Epithelial cell of prostate (primary cell): ENCODE measurements at places on chromosomes 11 and 22.
A peak's percentile ranks its signal among the peaks of the same experiment; 100 is the strongest.

DNA sequence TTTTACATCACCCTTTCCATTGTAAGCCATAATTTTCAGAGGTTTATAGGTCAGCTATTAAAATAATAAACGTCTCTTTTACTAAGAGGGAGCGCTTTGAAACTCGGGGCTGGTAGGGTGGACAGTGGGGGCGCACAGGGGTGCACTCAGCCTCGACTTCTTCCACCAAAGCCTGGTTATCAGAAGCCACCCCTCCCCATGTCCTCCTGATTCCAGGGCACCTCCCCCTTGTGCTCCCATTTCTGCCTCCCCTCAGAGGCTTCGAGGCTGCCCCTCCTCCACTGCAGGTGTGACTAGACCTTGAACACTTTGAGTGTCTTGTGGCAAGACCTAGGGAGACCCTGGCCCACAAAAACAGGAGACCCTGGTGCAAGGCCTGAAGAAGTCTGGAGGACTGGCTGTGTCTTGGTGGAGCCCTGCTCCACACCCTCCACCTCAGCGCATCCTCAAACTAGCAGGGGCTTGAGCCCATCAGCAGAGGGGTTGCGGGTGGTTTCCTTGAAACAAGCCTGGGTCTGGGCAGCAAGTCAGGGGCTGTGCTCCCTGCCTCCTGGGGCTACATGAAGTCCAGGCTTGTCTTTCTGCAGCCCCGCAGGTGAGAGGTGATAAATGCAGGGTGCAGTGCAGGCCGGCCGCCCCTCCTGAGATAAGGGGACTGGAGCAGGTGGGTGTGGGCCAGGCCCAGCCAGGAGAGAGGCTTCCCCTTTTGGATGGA lies 3.0 kb downstream of the CDKN1C start:
- DNase-seq, result no peak

DNA sequence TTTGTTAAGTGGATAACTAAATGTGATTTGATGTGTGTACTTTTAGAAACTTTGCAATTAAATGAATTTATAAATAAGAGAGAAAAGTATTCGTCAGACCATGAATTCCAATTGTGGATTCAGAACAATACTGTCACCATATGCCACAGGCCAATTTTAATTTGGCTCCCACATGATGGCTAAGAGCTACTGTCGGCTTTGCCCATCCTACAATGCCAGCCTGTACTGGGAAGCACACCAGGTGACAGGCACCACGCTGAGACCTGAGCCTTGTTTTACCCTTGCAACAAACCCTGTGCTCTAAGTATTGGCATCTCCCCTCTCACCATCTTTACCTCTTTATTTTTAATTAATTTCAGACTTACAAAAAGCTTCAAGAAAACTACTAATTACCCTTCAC lies 14.0 kb downstream of the RAB30 start:
- no peak for DNase-seq

DNA sequence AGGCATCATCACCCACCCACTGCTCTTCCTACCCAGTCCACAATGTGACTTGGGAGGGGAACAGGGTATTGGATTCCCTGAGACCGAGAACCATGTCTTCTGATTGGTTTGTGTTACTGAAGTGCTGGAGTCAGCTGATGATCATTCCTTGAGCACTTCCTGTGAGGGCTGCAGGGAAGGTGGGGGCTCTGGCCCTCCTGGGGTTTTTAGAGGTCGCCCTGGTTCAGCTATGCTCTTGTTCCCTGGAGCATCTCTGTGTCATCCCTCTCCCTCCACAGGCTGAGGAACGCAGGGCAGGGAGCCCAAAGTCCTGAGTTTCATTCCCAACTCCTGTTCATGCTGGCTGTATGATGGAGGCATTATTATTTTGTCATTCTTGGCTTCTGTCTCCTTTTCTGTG lies 6.7 kb downstream of the ZC3H7B start:
- DNase-seq, result no peak

DNA sequence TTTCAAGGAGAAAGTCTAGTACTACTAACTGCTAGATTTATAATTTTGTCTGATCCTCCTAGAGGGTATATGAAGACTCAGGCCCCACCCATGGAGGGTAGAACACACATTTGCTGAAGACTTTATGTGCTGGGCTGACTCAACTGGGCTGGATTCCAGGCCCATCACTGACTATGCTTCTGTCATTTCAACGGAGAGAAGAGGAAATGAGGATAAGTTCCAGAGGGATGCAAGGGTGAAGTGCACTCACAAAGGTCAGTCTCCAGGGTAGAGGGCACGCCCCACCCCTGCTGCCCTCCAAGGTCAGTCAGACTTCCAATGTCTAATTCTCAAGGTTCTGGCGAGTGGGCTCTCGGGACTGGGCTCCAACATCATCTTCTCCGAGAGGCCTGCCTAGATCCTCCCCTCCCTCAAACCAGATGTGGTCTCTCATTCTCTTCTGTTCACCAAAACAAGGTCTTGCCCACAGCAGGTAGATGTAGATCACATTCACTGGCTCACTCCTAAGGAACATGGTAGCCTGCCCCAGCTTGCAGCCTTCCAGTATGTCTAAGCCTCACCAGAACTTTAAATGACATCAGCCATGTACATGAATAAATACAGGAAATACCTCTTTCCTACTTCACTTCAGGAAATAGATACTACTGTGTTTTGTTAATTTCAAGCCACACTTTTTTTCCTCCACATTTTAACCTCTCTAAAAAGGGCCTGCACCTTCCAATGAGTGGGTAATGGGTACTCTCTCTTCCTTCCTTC lies 7.3 kb upstream of the C11orf86 start:
- peak; percentile 81 for DNase-seq

GRCh38 chr11:561148-562003 lies 606 bp downstream of the RASSF7 start:
- DNase-seq, result no peak

GRCh38 chr11:10376061-10376460 lies 71.2 kb downstream of the ADM start:
- no peak for DNase-seq

DNA sequence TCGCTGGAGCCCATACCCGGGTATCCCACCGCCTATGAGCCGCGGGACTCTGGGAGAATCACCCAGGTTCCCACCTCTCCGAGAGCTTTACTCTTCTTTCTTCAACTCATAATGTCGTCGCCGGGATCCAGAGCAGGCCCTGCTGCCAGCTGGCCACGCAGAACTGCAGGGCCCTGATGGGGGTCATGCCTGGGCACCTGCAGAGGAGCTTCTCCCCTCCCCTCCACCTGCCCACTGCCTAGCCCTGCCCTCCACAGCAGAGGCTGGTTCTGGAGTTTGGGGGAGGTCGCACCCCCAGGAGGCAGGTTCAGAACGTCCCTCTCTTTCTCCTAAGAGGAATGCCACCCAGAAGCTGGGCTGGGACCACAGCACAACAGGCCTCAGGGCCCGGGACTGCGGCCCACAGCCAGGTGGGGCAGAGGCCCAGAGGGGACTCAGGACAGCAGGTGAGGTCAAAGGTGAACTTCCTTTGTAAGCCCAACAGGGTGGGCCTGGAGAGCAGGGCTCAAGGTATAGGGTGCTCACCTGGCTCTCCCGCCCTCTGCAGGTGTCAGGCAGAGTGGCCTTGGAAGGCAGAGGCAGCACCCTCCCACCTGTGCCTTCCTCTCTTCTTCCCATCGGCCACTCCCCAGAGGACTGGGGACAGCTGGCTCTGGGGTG lies 1.9 kb downstream of the SLC25A45 start:
- no peak for DNase-seq

DNA sequence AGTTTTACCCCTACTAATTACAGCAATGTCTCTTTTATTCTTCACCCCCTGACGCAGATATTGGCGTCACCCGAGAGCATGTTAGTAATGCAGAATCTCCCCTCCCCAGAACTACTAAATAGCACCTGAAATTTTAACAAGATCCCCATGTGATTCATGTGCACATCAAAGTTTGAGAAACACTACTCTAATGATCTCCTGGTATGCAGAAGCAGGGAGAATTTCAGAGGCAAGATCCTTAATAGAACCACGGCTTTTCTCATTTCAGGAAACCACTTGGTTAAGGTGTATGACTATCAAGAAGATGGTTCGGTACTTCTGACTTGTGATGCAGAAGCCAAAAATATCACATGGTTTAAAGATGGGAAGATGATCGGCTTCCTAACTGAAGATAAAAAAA lies 5.3 kb downstream of the CD3G start:
- no peak for DNase-seq

- DNase-seq, result peak; percentile 14
Measured at GRCh38 chr11:46112961-46113607, 8.2 kb downstream of the PHF21A start.

- no peak for DNase-seq
Measured at GRCh38 chr11:73852049-73852448, 24.6 kb downstream of the COA4 start.

GRCh38 chr11:66956689-66957290 lies 1.4 kb downstream of the PC start:
- DNase-seq, result peak; percentile 39

DNA sequence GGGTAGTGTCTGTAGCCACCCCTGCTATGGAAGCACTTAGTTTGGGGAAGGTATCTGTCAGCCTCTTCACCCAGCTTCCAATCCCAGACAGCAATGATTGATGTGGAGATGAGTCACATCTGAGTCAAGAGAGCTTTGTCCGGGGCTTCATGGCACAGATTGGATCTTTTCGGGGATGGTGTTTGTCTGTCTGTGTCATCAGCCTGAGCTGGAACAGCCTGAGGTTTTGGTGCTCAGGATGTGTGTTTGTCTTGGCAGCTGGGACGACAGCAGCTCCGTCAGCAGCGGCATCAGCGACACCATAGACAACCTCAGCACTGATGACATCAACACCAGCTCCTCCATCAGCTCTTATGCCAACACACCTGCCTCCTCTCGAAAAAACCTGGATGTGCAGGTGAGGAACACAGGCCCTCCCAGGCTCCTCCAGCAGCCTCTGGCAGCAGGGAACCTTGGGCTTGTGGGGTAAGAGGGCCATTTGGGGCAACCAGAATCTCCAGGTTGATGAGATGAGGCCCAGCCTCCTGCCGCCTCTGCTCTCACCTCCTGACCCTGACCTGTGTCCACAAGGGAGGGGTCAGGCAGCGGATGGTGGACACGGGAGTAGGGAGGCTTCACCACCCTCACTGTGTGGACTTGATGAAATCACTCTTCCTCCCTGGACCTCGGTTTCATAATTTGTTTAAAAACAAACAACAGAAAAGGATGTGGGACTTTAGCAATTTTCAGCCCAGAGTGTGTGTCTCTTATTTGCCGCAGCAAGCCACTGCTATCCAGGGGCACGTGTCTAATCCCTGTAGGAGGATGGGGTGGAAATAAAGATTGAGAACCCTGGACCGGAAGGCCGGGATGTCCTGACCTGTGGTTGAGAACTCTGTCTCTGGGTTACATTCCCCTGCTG lies 124.3 kb downstream of the DBX1 start:
- DNase-seq, result peak; percentile 84

- no peak for DNase-seq
Measured at GRCh38 chr22:17767233-17768065, 6.8 kb downstream of the BID start.

DNA sequence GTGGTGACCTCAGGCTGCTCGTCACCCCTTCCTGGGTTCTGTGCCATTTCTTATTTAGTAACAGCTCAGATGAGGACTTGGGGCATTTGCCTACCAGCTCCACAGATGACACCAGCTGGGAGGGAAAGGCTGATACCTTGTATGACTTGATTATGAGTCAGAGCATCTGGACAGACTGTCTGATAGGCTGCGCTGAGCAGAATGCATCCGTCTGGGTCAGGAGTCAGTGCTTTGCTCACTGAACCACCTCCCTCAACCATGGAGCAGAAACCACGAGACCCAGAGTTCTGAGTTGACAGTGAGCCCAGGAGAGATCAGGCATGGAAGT lies 6.8 kb downstream of the ST14 start:
- DNase-seq, result peak; percentile 96

GRCh38 chr11:111814106-111814505 lies 47.9 kb upstream of the PPP2R1B start:
- DNase-seq, result no peak

DNA sequence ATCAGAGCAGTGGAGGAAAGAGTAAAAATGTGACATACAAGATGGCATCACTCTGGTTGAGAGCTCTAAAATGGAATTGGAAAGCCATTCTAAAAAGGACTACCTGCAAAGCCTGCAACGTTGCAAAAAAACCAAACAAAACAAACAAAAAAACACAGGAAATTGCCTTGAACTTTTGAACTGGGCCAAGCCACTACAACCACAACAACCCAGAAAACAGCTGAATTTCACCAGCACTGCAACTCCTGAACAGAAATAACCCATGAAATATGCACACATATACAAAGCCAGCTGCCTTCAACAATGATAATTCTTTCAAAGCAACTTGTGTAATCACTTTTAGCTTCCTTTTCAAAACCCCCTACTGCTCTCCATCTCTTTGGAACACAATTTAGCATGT lies 326.6 kb upstream of the LRRC4C start:
- DNase-seq, result no peak

DNA sequence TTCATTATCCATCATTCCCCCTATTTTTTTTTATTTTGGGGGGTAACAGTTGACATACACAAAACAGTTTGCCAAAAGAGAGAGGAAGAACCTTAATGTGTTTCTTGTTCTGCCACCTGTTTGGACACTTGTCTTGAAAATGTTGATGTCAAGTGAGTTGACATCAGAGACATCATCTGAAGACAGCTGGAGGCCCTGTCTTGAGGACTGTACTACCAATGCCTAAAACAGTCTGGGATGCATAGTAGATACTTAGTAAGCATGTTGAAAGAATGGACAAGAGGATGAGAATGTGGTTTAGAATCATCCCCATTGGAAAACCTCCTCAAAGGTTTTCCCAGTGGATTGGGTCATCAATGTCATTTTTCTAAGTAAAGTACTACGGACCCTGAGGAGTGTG lies 2.4 kb upstream of the ARHGEF12 start:
- no peak for DNase-seq

GRCh38 chr11:115712296-115712695 lies 208.1 kb upstream of the CADM1 start:
- no peak for DNase-seq

- DNase-seq, result no peak
Measured at GRCh38 chr11:134733646-134734045, 321.6 kb upstream of the B3GAT1 start.

- no peak for DNase-seq
Measured at GRCh38 chr22:50338860-50339462, 4.2 kb upstream of the PPP6R2 start.

GRCh38 chr11:64885367-64886286 lies 7.2 kb upstream of the EHD1 start:
- no peak for DNase-seq

GRCh38 chr11:76592961-76593360 lies 77.6 kb downstream of the LRRC32 start:
- peak; percentile 14 for DNase-seq

DNA sequence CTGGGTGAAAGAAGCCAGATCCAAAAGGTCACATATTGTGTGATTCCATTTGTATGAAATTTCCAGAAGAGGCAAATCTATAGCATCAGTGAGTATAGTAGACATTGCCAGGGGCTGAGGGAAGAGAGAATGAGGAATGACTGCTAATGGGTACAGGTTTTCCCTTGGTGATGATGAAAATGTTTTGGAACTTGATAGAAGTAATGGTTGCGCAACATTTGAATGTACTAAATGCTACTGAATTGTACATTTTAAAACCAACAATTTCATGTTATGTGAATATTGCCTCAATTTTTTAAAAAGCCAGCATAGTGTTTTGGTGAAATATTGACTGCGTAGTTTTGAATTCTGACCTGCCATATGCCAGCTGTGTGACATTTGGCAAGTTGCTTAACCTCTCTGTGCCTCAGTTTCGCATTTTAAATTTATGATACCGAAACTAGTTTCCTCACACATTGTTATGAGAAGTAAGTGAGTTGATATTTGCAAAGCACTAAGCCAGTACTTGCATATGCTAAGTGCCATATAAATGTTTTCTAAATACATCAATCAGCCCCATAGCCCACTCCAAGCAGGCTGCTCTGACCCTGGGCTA lies 75.4 kb upstream of the TMEM45B start:
- no peak for DNase-seq

- DNase-seq, result no peak
Measured at GRCh38 chr11:77518471-77518870, 44.6 kb upstream of the PAK1 start.
